Fibroblast of skin of left quadriceps (primary cell): ENCODE measurements at places on chromosomes 12 and 14.

DNA sequence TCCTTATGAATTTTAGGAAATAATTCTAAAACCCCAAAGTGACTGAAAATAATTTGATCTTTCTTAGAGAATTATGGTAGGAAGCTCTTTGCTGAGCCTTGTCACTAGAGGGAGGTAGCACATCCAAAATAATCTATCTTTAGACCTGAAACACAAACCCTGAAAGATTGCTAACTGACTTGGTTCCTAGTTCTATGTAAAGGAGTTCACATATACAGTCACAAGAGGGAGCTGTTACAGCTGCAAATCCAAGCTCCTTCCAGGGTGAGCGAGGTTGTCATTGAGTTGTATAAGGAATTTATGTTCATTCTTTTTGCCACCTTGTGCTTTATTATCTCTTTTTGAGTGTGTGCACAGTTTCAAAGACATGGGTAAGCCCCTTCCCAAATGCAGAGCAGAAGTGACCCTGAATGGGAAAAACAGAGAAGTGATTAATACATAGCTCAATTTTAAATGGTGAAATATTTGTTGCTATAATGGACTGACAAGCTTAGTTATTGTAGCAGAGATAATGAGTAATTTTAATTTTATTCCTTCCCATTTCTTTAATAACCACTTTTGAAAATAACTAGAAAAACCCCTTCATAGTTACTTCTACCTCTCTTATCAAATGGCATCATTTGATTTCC is 387.9 kb downstream of the DAD1 start:
- no peak for DNase-seq

DNA sequence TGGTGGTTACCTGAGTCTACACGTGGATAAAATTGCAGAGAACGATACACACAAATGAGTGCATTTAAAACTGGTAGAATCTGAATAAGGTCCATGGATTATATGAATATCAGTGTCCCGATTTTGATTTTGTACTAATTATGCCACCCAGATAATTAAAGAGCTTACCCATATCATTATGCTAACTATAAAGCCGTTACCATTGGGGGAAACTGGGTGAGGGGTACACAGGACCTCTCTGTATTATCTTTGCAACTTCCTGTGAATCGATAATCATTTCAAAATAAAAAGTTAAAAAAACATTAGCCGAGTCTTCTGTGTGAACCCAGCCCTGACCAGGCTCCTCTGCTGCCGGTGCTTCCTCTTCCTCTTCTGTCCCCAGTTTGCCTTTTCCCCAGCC is 107.1 kb downstream of the SMOC1 start:
- DNase-seq, result no peak

- no peak for DNase-seq
Observed at GRCh38 chr12:117805865-117806264, 162.9 kb downstream of the KSR2 start.

DNA sequence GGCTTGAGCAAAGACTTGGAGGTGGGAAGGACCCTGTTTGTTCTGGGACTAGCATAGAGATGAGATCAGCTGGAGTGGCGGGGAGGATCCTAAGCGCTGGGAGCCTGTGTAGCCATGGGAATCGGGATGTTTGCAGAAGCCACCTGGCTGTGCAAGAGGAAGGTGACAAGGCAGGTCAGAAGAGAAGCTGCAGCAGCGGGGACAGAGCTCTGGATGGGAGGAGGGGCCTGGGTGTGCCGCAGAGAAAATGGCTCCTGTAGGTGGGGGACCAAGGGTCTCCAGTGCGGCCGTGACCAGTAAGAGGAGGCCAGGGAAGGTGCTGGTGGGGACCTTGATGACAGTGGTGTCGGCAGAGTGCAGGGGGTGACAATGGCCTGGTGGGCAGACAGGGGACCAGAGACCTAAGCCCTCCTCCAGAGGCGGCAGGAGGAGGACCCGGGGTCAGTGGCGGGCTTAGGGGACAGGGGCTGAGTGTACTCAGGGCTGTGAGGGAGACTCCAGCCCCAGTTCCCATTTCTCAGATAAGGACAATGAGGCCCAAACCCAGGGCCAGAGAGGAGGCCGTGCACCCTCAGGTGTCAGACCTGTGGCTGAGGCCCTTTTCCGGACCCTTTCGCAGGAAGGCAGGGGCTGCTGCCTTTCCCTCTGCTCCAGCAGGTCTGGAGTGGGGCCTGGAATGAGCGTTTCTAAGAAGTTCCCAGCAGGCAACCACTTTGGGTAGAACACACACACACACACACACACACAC is 206.6 kb upstream of the RTL1 start:
- DNase-seq, result no peak

GRCh38 chr12:110280392-110280778 is 662 bp upstream of the ATP2A2 start:
- DNase-seq, result no peak

DNA sequence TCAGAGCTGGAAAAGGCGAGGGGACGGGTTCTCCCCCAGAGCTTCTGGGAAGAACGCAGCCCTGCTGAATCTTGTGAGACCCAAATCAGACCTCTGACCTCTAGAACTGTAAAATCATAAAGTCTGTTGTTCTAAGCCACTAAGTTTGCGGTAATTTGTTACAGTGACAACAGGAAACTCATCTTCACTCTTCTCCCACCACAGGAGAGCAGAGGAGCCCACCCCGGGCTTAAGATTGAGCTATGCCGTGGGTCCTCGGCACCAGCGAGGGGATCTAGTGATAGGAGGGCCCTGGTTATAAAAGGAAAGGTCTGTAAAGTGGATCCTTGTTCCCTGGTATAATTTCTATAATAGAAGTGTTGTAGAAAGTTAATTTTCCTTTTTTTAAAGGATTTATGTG is 7.6 kb downstream of the MLXIP start:
- DNase-seq, result no peak

- no peak for DNase-seq
Observed at GRCh38 chr14:89424241-89424640, 7.2 kb upstream of the FOXN3 start.

GRCh38 chr14:68655021-68655831 is 137.6 kb downstream of the ZFP36L1 start:
- DNase-seq, result no peak

DNA sequence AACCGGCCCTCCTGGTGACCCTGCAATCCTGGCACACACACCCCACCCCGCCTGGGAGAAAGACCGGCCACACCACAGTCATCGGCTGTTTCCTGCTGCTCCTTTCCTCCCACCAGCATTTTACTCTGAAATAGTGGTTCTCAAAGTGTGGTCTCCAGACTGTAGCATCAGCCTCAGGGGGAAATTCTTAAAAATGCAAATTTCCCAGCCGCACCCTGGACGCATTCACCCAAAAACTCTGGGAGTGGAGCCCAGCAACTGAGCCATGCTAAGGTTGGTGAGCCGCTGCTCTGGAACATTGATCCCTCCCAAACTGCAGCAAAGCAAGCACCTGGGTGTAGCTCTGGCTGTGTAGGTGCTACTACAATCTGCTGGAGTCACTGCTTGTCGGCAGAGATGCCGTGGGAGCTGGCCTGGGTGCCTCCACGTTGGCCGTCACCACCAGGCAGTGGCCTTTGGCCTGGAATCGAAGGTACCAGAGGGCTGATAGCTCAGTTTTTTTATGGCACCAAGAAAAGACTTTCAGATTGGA is 38.4 kb upstream of the BCL2L14 start:
- DNase-seq, result no peak

DNA sequence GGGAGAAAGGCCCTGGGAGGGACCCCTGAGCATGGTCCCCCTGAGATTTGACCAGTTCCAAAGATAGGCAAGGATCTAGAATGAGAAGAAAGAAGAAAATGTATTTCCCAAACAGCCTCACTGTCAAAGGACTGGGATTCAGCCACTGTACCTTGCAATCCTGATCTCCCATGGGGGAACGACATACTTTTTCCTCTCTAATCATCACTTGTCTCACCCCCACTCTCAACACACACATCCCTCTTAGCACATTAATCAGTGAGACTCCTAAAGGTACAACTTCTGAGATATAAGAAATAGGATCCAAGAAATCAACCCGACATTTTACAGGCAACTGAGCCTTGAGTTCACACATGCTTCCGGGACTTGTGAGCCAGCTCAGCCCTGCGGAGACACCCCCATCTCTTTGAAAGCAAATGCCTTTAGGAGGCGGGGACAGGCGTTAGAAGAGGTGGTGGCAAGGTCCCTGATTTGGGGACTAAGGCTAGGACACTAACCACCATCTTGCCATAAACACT is 1.4 kb downstream of the MAP3K9 start:
- no peak for DNase-seq

- DNase-seq, result no peak
Observed at GRCh38 chr12:26156201-26156871, 31.5 kb upstream of the BHLHE41 start.
